ENCODE measurements at places on chromosomes 6 and 20.
A peak's percentile ranks its signal among the peaks of the same experiment; 100 is the strongest.

GRCh38 chr20:25686081-25687067, 10.3 kb downstream of the ZNF337 start:
- no peak overlapping the region for H3K4me3 ChIP-seq
- no peak overlapping the region for H3K27ac ChIP-seq
- H3K27me3 ChIP-seq, result no peaks in the 10 kb centered on the region
- no peak for DNase-seq
- peaks cover 25% of the 10 kb centered on the region for H3K36me3 ChIP-seq

GRCh38 chr6:166058064-166058739, 109.4 kb downstream of the TBXT start:
- H3K27me3 ChIP-seq, result no peaks in the 10 kb centered on the region
- DNase-seq, result no peak
- H3K4me1 ChIP-seq, result no peaks in the 10 kb centered on the region
- peaks cover 3% of the 10 kb centered on the region for H3K36me3 ChIP-seq
- H3K27ac ChIP-seq, result no peak overlapping the region

DNA sequence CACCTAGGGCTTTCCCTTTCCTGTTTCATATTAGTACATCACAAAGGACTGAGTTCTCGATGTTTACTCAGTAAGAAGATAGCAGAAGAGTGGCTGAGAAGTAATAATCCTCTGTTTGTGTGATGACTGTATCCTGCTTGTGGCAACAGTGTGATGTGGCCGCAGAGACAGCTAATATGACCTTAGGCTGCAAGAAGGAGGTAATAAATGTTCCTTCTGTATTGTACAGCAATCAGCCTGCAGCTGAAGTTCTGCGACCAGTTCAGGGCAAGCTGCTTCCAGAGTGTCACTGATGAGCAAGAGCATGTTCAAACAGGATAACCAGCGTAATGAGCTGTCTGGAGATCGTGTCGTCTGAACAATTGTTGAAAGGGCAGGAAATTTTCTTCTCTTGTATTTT, 70.9 kb downstream of the OPN5 start:
- DNase-seq, result no peak
- no peak overlapping the region for H3K27ac ChIP-seq
- H3K27me3 ChIP-seq, result peaks cover 27% of the 10 kb centered on the region

DNA sequence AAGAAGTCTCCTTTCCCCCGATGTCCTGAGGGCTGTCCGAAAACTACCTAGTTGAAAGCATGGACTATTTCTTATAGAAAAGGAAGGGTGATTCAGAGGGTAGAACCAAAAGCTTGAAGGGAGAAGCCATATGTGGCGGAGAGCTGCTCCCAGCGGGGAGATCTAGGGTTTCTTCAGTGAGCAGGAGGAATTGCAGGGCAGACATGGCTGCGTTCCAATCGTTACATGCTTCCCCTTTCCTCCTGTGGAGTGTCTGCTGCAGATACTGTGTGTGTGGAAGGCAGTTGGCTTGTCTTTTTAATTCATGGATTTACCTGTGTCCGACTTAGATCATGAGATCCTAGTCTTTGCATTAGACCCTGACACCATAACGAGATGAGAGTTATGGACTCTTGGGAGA, 799.5 kb downstream of the QKI start:
- H3K36me3 ChIP-seq, result no peaks in the 10 kb centered on the region
- H3K27me3 ChIP-seq, result no peaks in the 10 kb centered on the region
- no peak for DNase-seq
- no peak overlapping the region for H3K27ac ChIP-seq
- no peaks in the 10 kb centered on the region for H3K4me1 ChIP-seq

DNA sequence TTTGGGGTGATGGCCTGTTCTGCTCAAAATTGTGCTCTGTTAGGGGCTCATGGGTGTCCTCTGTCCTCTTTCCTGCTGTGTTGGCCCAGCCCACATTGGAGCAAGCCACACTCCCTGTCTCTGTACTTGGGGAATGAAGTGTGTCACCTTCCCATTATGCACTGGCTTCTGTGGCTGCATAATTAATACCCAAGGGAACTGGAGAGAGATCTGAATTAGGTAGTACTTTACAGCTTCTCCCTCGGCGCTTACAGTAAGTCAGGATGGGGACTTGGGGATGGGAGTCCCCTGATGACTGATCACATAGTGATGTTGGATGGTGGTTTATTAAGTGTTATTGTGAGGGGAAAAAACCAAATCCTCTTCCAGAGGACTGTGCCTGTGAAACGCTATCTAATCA, 116.6 kb downstream of the FOXO3 start:
- no peak overlapping the region for H3K4me3 ChIP-seq
- no peak for DNase-seq
- H3K27ac ChIP-seq, result no peak overlapping the region
- H3K27me3 ChIP-seq, result no peaks in the 10 kb centered on the region
- H3K36me3 ChIP-seq, result no peaks in the 10 kb centered on the region
- H3K4me1 ChIP-seq, result peaks cover 18% of the 10 kb centered on the region

DNA sequence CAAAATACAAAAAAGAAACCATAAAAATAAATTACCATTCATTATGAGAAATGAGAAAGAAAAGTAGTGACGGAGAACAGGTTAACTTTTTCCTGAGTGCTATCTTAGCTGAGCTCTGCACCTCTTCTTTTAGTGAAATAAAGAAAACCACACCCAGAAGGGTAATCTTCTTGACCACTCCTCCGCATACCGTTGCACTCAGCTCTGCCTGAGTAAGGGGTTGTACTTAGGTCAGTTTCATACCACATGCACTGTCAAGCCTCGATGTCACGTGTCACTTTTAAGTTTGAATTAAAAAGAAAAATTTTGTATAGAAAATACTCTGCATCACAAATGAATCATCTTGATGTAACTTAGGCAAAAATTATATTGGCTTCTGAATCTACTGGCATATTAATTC, 2.8 kb downstream of the EZR start:
- H3K27me3 ChIP-seq, result no peaks in the 10 kb centered on the region
- peak overlapping the region; percentile 89 for H3K4me3 ChIP-seq
- peak; percentile 64 for DNase-seq
- peaks cover 69% of the 10 kb centered on the region for H3K4me1 ChIP-seq
- H3K27ac ChIP-seq, result peak overlapping the region; percentile 98
- peaks cover 57% of the 10 kb centered on the region for H3K36me3 ChIP-seq

GRCh38 chr20:17768271-17768670, 68.5 kb downstream of the BANF2 start:
- H3K27ac ChIP-seq, result no peak overlapping the region
- no peaks in the 10 kb centered on the region for H3K4me1 ChIP-seq
- no peaks in the 10 kb centered on the region for H3K36me3 ChIP-seq
- no peak for DNase-seq
- H3K4me3 ChIP-seq, result no peak overlapping the region
- peaks cover 6% of the 10 kb centered on the region for H3K27me3 ChIP-seq

DNA sequence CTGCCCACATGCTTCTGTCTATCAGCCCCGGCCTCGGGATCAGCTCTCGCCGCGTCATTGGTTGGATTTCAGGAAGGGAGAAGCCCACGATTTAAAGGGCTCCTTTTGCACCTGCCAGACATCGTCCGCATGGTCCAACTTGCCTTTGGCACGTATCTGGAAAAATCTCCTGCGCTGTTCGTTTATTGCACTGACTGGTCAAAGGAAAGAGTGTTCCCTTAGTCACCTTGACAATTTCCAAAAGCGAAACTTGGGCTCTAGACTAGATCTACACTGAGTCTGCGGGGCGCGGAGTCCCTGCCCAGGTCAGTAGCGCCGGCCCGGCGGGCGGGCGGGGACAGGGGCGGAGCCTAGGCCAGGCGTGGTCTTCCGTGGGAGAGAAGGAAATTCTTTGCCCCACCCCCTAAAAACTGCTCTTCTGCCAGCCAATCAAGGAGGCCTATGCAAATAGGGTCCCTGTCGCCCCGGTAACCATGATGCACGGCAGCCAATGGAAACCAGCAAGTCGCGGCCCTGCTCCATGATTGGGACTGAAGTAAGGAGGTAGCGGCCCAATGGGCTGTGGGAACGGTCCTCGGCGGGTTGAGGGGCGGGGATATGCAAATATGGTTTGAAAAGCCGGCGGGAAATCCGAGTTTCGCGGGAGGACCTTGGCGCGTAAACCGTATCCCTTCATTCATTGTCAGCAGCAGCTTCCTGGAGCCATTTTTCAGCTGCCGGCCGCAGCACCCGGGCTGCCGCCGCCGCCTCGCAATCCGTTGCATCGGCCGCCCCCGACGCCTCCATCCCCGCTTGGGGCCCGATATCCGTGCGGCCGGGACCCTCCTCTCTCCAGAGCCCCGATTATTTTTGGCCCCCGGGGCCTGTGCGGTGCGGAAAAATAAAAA, at the start of gene E2F3:
TSS of gene E2F3 (plus strand) at position 675 of the 887 bp plus-strand sequence. CDS start 354 bp downstream, outside the sequence.
- H3K36me3 ChIP-seq, result peaks cover 9% of the 10 kb centered on the region
- peak; percentile 97 for DNase-seq
- H3K4me3 ChIP-seq, result peak within 1 kb of the TSS; percentile 100
- peaks cover 43% of the 10 kb centered on the region for H3K4me1 ChIP-seq
- peak within 1 kb of the TSS; percentile 98 for H3K27ac ChIP-seq

DNA sequence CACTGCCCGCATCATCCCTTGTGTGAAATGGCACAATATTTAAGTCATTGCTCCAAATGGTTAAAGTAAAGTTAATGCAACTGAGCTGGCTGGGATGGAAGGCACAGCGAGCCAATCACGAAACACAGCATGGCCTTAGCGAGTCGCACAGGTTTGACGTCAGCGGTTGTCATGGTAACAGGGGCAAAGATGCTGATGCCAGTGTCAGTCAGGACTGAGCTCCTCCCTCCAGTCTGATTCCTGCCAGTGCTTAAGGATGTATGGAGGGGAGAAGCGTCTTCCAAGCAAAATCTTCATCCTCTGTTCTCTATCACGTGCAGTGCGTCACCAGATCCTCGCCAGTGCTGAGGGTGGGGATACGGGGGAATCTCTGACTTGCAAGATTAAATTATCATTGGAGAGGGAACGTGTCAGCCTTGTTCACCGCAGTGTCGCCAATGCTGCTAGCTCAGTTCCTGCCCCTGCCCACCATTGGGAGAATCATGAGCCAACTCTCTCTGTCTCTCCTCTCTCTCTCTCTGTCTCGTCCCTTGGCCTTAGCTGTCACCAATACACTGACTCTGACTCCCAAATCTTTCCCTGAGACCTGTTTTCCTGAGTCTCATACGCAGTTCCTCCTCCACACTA, 24.5 kb downstream of the TSPYL4 start:
- H3K4me3 ChIP-seq, result no peak overlapping the region
- peak; percentile 13 for DNase-seq
- no peaks in the 10 kb centered on the region for H3K36me3 ChIP-seq
- H3K4me1 ChIP-seq, result no peaks in the 10 kb centered on the region

DNA sequence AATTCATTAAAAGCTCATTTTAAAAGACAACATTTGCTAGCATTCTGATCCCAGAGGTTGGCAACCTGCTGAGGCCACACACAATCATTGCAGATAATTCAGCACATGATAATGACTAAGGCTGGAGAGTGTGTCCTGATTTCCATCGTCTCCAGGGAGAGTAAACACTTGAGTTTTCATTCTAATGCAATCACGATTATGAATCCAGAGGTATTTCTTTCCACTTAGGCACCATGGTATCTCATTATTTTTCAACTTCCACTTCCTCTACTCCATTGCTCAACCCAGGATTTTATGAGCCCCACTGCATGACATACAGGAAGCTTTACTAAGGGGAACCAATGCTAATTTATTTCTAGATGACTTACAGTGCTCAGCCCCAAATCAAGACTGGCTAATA, 273.8 kb upstream of the AGPAT4 start:
- DNase-seq, result no peak
- H3K4me3 ChIP-seq, result no peak overlapping the region
- no peaks in the 10 kb centered on the region for H3K4me1 ChIP-seq
- H3K27ac ChIP-seq, result no peak overlapping the region
- H3K36me3 ChIP-seq, result no peaks in the 10 kb centered on the region

DNA sequence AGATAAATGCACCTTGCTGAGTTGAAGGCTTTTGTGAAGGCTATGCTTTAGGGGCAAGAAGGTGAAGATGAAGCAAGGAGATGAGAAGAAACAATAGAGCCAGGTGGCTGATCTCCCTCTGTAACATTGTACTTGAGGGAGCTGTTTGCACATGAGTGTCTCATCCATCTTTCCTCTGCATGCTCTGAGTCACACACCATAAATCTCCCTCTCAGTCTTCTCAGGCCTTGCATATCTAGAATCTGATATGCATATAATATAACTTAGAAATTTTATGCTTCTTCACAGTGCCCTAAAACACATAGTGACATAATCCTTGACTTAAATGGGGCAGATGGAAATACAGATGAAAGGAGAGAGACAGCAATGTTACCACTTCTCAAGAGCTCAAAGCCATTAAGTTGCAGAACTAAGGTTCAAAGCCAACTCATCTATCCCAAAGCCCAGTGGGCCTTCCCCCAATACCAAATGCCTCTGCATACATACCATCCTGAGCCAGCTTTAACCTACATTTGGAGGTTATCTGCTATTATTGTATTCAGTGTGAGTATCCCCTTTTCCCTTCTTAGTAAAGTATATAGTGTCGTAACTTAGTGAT, 62.4 kb upstream of the STXBP5 start:
- H3K27ac ChIP-seq, result no peak overlapping the region
- H3K4me1 ChIP-seq, result no peaks in the 10 kb centered on the region
- H3K4me3 ChIP-seq, result no peak overlapping the region

All from activated T-cell treated with anti-CD3 and anti-CD28 coated beads, Interleukin-2, amount 50 U/mL, for 72 hours (primary cell).